ENCODE measurements at places on chromosomes 6 and 20. TPM values are rescaled to one million over a fixed set of nuclear protein-coding genes. Genes with fewer than 3 reads are reported as not detected.

The EDN1 gene
- 4.6 TPM for polyA plus RNA-seq

The CCN5 gene
- 0.10 TPM for polyA plus RNA-seq

The C6orf15 gene
- not detected for polyA plus RNA-seq

The LY6G6C gene
- polyA plus RNA-seq: not detected

The ALDH8A1 gene
- 32.8 TPM for polyA plus RNA-seq

The SMOC2 gene
- polyA plus RNA-seq: 36.9 TPM

The AVP gene
- not detected for polyA plus RNA-seq

The C20orf141 gene
- not detected for polyA plus RNA-seq

The KIF6 gene
- 5.5 TPM for polyA plus RNA-seq

The TINAG gene
- 0.55 TPM for polyA plus RNA-seq

The BPIFA1 gene
- not detected for polyA plus RNA-seq

DNA sequence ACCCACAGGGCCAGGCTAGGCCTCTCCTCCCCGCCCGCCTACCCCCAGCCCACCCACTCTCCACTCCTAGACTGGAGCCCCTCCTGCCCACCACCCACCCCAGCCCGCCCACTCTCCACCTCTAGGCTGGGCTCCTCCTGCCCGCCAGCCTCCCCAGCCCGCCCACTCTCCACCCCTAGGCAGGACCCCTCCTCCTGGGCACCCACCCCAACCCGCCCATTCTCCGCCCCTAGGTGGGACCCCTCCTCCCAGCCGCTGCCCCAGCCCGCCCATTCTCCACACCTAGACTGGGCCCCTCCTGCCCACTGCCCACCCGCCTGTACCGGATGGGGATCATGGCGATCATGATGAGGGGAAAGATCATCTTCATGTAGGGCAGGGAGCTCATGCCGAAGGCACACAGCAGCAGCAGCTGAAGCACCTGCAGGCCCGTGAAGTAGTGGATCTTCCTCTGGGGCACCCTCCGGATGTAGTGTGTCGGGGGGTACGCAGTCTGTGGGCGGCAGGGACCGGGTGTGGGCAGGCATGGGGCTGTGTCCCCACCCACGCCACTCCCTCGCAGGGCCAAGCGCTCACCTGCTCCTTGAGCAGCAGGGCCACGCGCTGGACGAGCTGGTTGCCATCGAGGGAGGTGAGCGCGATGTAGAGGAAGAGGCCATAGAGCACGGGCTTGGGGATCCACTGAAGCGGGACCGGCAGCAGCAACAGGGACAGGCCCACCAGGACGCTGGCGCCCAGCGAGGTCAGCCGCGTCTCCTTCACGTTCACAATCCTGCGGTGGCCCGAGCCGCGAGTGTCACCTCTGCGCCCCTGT is 10.8 kb downstream of the SLC4A11 start:
- DNase-seq: no peak

DNA sequence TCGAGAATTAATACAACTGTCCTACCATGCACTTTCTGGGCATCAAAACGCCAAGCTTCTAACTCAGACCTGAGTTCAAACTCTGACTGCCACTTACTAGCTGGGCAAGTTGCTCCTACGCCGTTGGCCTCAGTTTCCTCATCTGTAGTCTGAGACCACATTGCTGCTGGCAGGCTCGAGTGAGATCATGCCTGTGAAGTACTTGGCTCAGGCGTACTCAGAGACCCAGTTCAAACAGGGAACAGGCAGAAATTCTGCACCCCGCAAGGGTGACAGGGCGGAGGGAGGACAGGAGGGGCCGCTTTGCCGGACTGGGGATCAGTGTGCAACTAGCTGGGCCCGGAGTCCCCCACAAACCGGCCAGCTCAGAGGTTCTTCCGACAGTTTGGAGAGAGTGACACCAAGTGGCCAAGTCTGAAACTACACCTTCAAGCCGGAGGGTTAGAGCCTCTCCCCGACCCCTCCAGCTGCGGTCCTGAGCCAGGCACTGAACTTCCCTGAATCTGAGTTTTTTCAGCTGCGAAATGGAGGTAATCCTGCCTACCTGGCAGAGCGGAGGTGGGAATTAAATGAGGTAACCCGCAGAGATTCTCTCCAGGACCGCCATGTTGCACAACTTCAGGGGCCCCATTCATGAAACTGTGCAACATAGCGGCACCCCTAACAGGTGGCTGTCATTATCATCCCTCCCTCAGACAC is 46.0 kb upstream of the PTPN1 start:
- no peak for DNase-seq

DNA sequence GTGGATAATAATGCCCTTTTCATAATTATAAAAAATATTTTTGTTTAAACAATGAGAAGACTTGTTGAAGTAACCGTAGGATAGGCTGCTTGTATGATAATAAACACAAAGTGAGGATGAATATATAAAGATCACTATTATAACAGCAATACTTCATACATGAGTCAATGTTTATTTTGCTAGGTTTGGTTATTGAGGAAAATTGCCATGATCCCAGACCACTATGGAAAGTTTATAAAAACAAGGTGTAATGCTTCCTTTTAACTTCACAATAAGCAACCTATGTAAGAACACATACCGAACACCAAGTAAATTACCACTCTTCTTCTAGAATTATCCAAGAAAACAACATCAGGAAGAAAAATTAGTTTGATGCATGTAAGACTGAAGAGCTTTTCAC is 495.3 kb upstream of the RNF217 start:
- DNase-seq: no peak

GRCh38 chr20:2518558-2518957 is 9.8 kb upstream of the ZNF343 start:
- DNase-seq: no peak

- no peak for DNase-seq
Observed at GRCh38 chr6:142207265-142207877, 60.3 kb downstream of the VTA1 start.

GRCh38 chr6:45480752-45481415 is 103.2 kb upstream of the SUPT3H start:
- DNase-seq: no peak

- DNase-seq: no peak
Observed at GRCh38 chr6:105781248-105781647, 304.9 kb upstream of the PRDM1 start.

DNA sequence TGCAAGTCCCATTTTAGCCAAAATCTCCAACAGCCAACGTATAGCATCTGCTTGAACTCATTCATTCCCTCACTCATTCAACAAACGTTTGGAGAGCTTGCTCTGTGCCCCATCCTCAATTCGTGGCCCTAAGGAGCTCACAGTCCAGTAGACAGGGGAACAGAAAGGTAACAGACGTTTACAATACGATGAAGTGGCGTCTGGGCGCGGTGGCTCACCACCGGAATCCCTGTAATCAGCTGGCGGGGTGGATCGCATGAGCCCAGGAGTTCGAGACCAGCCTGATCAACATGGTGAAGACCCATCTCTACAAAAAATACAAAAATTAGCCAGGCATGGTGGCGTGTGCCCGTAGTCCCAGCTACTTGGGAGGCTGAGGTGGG is 790 bp upstream of the E2F1 start:
- DNase-seq: no peak

DNA sequence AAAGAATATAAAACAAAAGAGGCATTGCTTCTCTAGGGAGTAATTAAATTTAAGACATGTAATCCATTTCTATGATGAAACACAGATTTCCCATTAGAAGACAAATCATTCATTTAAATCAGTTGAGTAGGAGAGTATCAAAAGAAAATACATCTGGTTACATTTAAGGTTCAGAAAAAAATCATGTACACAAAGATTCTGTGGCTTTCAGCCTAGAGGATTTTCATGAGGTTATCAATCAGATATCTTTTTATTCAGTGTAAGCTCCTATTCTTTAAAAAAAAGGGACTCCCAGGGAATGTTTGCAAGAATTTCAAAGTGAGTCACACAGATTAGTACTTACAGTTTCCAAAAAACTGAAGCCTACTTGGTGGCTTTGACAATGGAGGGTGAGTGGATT is 24.9 kb downstream of the COL21A1 start:
- peak; percentile 39 for DNase-seq

GRCh38 chr6:170462366-170463020 is 90.6 kb downstream of the PSMB1 start:
- DNase-seq: no peak

GRCh38 chr20:309306-309840 is 12.0 kb downstream of the ZCCHC3 start:
- no peak for DNase-seq

DNA sequence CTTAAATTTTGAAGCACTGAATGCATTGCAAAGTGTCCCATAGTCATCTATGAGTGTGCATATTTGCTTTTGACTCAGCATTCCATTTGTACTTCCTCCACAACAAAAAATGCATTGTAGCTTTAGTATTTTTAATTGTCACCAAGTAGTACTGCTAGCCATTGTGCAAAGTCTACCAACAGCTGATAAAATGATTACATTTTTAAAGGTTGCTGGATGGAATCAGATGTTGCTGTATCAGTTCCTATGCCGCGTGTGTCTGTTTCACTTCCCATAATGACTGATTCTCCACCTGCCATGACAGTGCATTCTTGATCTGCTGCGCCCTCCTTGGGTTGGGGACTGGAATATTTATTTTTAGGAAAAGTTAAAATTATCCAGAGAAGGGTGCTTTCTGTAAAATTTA is 41.2 kb downstream of the SLX4IP start:
- DNase-seq: no peak

DNA sequence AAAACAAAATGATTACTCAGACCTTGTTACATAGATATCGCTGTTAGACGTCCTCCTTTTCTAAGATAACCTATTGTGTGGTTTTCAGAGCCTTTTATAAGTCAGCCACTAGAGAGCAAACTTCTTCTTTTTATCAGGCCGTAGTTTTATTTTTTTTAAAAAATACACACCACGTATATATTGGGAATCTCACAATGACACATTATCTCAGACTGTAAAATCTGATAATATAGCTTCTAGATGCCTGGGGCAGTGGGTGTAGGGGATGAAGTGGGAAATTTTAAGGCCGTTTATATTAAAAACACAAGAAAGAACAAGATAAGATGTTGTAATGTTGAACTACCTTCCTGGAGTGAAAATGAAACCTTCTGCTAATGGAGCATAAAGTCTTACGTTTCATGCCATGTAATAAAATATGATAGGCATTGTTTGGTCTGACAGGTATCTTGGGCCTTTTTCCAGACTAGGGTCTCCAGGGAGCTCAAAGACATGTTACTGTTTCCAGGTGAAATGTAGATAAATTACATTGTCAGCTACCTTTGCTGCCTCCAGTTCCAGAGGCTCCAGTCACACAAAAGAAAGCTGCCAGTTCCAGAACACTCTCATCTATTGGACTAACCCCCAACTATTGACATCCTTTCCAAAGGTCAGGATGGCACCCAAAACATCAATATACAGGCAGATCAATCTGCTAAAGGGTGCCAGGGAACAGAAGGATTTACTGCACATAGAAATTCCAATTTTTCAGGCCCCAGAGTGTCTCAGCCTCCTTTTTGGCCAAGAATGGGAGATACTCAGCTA is 130.2 kb upstream of the AKIRIN2 start:
- no peak for DNase-seq

DNA sequence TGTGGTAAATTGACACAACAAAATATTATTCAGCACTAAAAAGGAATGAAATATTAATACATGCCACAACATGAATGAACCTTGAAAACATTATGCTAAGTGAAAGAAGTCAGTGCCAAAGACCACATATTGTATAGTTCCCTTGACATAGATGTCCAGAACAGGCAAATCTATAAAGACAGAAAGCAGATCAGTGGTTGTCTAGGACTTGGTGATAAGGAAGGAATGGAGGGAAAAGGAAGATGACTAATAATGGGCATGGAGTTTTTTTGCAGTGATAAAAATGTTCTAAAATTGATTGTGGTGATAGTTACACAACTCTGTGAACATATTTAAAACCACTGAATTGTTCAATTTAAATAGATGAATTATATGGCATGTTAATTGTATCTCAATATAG is 32.5 kb downstream of the TBX18 start:
- DNase-seq: no peak

GRCh38 chr20:61725145-61725544 is 340.5 kb downstream of the TAF4 start:
- DNase-seq: no peak

DNA sequence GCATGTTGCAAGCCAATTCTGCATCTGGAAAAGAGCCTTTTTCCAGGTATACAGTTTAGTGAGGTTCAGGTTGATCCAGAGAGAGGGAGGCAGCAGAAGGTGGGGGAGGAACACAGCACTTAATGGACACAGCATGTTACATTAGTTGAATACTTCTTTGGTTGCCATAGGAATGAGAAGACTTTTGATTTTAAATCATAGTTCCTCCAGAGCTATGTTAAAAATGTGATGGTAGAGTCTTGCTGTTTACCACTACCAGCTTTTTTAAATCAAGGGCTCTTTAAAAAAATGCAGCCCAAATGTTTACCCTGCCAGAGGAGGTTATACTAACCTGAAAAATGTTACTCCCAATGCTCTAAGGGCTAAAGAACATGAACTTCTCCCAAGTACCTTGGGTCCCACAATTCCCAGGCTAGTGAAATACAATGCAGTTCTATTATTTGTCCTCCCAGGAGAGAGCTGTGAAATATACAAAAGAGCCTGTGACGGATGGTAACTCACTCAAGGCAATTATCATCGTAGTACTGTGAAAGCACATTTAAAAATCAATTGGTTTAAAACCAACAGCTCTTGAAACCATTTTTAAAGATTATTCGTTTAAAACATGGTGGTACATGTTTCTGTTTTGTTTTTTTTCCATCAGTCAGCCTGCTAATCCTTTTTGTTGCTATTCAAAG is 6.9 kb upstream of the PHACTR1 start:
- DNase-seq: no peak

GRCh38 chr6:71745525-71745924 is 140.8 kb upstream of the RIMS1 start:
- no peak for DNase-seq

- no peak for DNase-seq
Observed at GRCh38 chr6:168722397-168722796, 281.4 kb downstream of the SMOC2 start.

DNA sequence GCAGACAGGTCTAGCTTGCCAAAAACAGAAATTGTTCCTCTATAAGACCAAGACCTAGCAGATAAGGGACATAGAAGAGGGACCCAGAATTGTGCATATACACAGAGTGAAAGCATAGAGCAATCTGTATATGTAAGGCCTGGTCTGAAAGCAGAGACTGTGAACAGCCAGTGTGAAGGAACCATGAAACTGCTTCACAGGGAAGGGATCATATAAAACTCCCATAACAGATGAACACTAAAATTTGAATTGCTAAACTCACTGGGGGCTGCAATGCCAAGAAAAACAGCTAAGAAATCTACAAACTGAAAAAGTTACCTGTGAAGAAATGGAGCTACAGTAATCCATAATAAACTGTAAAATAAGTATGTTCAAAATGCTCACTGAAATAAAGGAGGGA is 7.0 kb downstream of the ZUP1 start:
- no peak for DNase-seq

GRCh38 chr20:62876902-62877816 is 15.5 kb upstream of the TCFL5 start:
- no peak for DNase-seq

GRCh38 chr6:74249658-74250057 is 553.7 kb downstream of the CD109 start:
- DNase-seq: no peak
